ENCODE measurements at places on chromosomes 5 and 9.

GRCh38 chr5:139579-140442, 47.8 kb downstream of the PLEKHG4B start:
- DNase-seq = no peak

GRCh38 chr9:13932528-13933267, 381.2 kb downstream of the NFIB start:
- DNase-seq = no peak

DNA sequence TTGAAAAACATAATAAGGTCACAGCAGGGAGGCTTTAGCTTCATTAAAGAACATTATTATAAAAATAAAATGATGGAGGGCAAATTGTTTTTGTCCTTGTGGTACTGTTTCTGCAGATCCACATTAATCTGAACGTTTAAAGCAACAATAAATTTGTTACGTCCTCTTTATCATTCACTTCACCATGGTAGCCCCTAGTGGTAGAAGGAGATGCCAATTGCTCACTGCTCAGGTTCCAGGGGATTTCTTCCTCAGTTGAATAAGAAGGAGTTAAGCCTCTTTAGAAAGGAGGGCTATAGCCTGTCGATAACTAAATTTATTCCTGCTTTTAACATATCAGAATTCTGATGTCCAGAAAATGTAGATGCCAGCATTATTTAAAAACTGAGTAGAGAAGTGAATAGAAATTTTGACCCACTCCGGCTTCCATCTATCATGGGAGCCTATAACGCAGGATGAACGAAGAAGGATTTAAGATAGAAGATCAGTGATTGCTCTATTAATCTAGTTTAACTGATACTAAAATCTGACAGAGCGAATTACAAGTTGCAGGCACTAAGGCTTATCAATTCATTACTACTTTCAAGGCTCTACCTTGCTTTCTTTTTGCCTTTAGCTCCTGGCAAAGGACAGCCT, 692.3 kb downstream of the PTPRD start:
- DNase-seq = no peak

DNA sequence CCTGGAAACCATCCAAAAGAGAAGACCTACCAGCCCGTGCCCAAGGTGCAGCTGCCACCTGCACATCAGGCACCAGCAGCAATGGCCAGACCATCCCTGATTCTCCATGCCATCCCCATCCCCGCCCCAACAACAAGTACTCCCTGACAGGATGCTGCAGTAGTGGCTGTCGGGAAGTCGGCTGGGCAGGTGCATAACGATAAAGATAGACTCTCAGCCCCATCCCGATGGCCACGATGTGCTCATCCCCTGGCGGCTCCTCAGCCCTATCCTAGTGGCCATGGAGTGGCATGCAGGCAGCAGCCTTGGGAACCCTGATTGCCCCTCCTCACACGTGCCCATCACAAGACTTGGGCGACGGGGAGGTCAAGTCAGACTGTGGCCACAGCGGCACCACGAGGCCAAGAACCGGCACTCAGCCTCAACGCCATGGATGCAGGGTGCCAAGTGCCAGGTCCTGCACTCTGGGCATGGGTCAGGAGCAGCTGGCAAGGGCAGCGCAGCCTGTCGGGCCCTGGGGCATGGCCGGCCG, 368.8 kb upstream of the SPATA31A5 start:
- DNase-seq = no peak

DNA sequence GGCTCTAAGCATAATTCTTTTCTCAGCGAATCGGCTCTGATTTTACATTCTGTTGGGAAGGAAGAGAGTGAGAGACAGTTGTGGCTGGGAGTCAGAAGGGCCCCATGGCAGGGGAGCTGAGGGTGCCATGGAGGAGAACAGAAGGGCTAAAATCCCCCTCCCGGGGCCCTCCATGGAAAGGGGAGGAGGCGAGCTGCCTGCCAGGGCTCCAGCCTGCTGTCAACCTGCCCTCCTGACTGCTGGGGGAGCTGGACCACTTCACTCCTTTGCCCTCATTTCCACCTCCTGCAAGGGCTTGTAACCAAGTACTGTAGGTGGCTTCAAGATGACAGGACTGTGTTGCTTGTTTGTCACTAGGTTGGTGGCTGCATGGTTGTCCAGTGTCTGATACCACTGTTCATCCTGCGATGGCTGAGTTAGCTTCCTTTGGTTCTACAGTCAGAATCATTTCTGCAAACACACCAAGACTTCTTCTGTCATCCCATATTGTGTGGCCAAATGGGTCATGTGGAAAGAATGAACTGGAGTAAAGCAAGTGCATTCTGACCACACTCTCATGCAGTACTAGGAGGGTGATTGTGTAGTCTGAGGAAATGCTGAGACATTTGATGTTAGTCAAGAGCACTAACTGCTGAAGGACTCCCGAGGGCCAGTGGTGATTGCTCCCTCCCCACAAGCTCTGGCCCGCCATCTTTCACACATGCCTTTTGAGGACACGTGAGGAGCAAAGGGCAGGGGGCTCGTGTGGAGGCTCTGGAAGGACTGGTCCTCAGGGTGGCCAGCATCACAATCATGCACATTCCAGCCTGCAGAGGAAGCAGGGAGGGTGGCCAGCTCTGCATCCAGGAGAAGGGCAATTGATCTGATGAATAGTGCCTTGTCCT, 307.2 kb downstream of the GADD45G start:
- DNase-seq = no peak

DNA sequence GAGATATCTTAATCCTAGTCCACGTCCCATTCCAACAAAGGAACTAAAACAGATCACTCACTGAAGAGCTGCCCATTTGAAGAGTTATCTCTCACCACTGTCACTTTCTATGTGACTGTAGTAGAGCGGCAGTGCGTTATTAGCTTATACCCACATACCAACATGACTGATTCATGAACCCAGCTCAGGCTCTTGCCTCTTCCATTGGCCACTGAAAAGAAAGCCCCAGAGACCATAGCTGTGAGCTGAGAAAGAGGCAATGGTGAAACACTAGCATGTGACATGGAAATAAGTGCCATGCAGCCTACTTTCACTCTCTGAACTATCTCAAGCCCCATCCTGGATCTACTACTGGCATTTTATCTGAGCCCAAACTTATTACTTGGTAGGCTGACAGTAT, 151.7 kb upstream of the MOCS2 start:
- DNase-seq = no peak

- DNase-seq = no peak
Measured at GRCh38 chr5:38018016-38018415, 178.2 kb upstream of the GDNF start.

DNA sequence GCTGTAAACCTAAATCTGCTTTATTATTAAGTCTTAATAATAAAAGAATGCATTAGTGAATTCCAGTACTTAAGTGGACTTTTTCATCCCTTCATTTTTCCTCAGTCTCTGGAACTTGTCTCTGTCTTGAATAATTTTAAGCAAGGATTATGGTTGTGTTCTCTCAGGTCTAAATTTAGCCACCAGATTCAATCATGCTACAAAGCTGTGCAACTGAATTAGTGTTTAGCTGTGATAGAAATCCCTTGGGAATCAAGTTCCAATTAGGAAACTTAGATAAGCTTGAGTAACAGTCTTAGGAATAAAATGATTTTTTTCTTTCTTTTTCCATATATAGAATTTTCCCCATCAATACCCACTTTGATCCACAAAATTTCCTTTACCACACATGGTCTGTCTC, 104.3 kb downstream of the PLPPR1 start:
- DNase-seq = no peak

GRCh38 chr5:161410640-161411039, 135.9 kb downstream of the GABRB2 start:
- no peak for DNase-seq
